ENCODE measurements at places on chromosomes 3 and 15. TPM values are rescaled to one million over a fixed set of nuclear protein-coding genes. Genes with fewer than 3 reads are reported as not detected.

The PROS1 gene
- total RNA-seq: 49.5 TPM

The KCNMB3 gene
- total RNA-seq: 2.9 TPM

The ITGA11 gene
- 2.7 TPM for total RNA-seq

The NANOGP8 gene
- 0.59 TPM for total RNA-seq

The EPHA6 gene
- total RNA-seq: 0.53 TPM

The CNTN4 gene
- 10.4 TPM for total RNA-seq

The SECISBP2L gene
- total RNA-seq: 139 TPM

The AQP9 gene
- 60.3 TPM for total RNA-seq

The AMT gene
- total RNA-seq: 8.4 TPM

The RLBP1 gene
- total RNA-seq: not detected

The CFAP20DC gene
- total RNA-seq: 0.71 TPM

The CCNB2 gene
- total RNA-seq: 2.0 TPM

The WDR49 gene
- total RNA-seq: 13.9 TPM

The CD80 gene
- total RNA-seq: 8.6 TPM

The CHRNB4 gene
- total RNA-seq: not detected

The APBA2 gene
- total RNA-seq: 3.8 TPM

The PRR20G gene
- total RNA-seq: not detected

The FILIP1L gene
- total RNA-seq: 25.0 TPM

The RBP2 gene
- total RNA-seq: 3.1 TPM

The NEIL1 gene
- total RNA-seq: 43.7 TPM

The TAGLN3 gene
- total RNA-seq: 0.44 TPM

The MED12L gene
- total RNA-seq: 0.44 TPM

The GTF2A2 gene
- 89.4 TPM for total RNA-seq

The LRTM1 gene
- total RNA-seq: not detected

The LINGO1 gene
- 0.86 TPM for total RNA-seq

The TNFSF10 gene
- total RNA-seq: 168 TPM

The THRB gene
- 14.6 TPM for total RNA-seq

The SNTN gene
- total RNA-seq: 12.8 TPM

The ANKRD34C gene
- not detected for total RNA-seq

The TRIM42 gene
- total RNA-seq: not detected

The GOLGA6L7 gene
- total RNA-seq: not detected

The PAK2 gene
- 80.7 TPM for total RNA-seq

The SERPINI2 gene
- total RNA-seq: 2.3 TPM

The SAMMSON gene
- not detected for total RNA-seq

The SLC26A6 gene
- 20.8 TPM for total RNA-seq

The GOLGA8T gene
- not detected for total RNA-seq

The FRMD5 gene
- total RNA-seq: 0.12 TPM

The FAM81A gene
- 1.8 TPM for total RNA-seq

The CPLX3 gene
- total RNA-seq: not detected

The FAM219B gene
- 92.2 TPM for total RNA-seq

The CYP8B1 gene
- not detected for total RNA-seq

The PPIB gene
- 323 TPM for total RNA-seq

The CELF6 gene
- 5.7 TPM for total RNA-seq

The SCAMP5 gene
- total RNA-seq: 1.9 TPM

The EFCAB12 gene
- total RNA-seq: 4.8 TPM

The UACA gene
- 35.7 TPM for total RNA-seq

The FOXL2 gene
- total RNA-seq: not detected

The GOLGA8Q gene
- not detected for total RNA-seq

The SH2D7 gene
- total RNA-seq: not detected

The FBXO40 gene
- total RNA-seq: 0.09 TPM

The GOLGA6D gene
- total RNA-seq: not detected

The CCR3 gene
- not detected for total RNA-seq

The CDC25A gene
- 0.83 TPM for total RNA-seq

The THPO gene
- total RNA-seq: 0.24 TPM

The IGDCC3 gene
- total RNA-seq: not detected

The CLDN16 gene
- 0.74 TPM for total RNA-seq

Measured in lower lobe of right lung (tissue), 2 donors.